ENCODE measurements at places on chromosomes 7 and 10. TPM values are rescaled to one million over a fixed set of nuclear protein-coding genes. Genes with fewer than 3 reads are reported as not detected.

SLC16A12 gene
- total RNA-seq = 1.9 TPM

- no peaks in the 10 kb centered on the region for H3K27me3 ChIP-seq
- no peaks in the 10 kb centered on the region for H3K36me3 ChIP-seq
- peaks cover 14% of the 10 kb centered on the region for H3K4me1 ChIP-seq
- no peak overlapping the region for H3K27ac ChIP-seq
- no peak for DNase-seq
Observed at GRCh38 chr10:22338931-22339330, 6.4 kb upstream of the SPAG6 start.

DNA sequence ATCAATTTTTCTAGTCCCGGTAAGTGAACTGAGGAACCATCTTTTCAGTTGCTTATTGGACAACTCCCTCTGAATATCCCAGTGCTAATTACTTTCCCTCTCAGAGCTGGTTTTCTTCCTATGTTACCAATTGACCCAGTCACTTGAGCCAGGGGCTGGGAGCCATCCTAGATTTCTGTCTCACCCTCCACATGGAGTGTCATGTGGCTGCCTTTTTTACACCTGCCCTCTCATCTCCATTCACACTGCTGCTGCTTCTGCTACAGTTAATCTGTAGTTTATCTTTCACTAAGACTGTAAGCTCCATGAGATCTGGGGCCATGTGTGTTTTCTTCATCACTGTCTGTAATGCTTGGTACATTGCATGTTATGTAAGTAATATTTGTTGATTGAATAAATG is 35.8 kb downstream of the VCL start:
- H3K4me3 ChIP-seq = no peak overlapping the region
- H3K36me3 ChIP-seq = no peaks in the 10 kb centered on the region
- no peak for DNase-seq
- H3K27ac ChIP-seq = no peak overlapping the region

DNA sequence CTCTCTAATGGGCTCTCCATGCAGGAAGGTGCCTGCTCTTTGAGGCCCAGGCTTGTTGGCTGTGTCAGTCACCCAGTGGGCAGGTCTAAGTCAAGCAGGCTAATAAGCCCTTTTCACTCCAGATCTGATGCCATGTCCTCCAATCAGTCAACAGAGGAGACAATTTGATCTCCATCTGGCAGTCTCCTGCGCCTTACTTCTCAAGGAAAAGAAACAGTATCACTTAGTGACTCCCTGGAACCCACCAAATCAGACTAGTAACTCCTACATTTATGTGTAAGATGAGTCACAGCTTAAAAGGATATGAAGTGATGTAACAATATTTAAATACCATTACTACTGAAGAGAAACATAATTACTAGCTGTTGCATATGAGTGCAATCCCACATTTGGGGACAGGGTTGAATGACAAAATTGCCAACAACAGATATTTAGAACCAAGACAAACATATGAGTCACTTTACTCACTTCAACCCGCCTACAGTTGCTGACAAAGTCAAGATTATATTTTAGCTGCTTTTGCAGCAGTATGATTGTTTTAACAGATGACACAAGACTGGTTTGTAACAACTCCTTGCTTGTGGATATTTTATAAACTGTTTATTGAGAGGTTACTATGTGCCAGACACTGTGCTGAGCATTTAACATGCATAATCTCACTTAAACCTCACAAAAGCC is 72.1 kb downstream of the USP6NL start:
- no peaks in the 10 kb centered on the region for H3K36me3 ChIP-seq
- H3K27ac ChIP-seq = no peak overlapping the region
- no peak for DNase-seq
- H3K4me3 ChIP-seq = no peak overlapping the region
- H3K4me1 ChIP-seq = no peaks in the 10 kb centered on the region
- H3K27me3 ChIP-seq = no peaks in the 10 kb centered on the region

GRCh38 chr10:71708301-71708703 is 11.3 kb downstream of the C10orf105 start:
- H3K36me3 ChIP-seq = no peaks in the 10 kb centered on the region
- no peak overlapping the region for H3K27ac ChIP-seq
- peak; percentile 58 for DNase-seq
- H3K27me3 ChIP-seq = no peaks in the 10 kb centered on the region

CELF2 gene
- total RNA-seq = 41.6 TPM

- no peaks in the 10 kb centered on the region for H3K36me3 ChIP-seq
- no peak overlapping the region for H3K4me3 ChIP-seq
Observed at GRCh38 chr7:130890176-130891020, 156.4 kb upstream of the KLF14 start.

CPA2 gene
- total RNA-seq = 2.4 TPM

PCDH15 gene
- total RNA-seq = 1.7 TPM

DNA sequence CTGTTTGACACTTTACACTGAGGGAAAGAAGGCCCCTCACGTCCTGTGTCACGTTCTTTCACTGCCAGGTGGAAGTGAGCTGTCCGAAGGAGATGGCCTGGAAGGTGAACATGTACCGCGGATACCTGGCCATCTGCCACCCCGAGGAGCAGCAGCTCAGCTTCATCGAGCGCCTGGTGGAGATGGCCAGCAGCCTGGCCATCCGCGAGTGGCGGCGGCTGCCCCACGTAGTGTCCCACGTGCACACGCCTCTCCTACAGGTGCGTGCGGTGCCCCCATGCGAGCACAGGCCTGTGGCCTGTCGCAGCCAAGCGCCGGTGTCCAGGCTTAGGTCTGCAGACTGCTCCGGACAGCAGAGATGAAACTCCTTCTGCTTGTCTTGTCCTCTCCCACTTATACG is 103.4 kb downstream of the TRRAP start:
- DNase-seq = peak; percentile 10
- no peaks in the 10 kb centered on the region for H3K36me3 ChIP-seq
- no peak overlapping the region for H3K27ac ChIP-seq

C7orf33 gene
- total RNA-seq = 0.24 TPM

DNA sequence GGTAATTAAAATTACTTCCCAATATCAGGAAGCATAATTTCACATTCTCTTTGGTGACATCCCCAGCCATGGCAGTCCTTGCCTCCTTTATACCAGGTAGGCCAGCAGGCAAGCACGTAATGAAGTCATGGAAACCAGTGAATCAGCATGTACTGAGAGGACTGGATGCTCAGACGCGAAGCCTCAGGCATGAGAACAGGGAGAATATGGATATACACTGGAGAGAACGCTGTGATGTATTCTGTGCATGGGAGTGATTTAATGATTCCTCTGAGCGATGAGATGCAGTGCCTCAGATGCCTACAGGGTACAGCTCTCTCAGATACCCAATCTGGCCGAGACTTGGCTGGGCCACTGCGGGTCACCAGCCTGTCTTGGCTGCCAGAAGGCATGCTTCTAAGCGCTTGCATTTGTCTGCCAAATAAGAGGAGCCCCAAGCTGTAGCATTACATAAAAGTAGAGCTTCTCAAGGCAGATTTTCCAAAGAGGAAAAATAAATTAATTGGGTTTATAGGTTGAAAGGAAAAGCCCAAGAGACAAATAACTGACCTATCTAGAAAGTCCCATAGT is 238.1 kb downstream of the RELN start:
- no peak overlapping the region for H3K4me3 ChIP-seq
- no peaks in the 10 kb centered on the region for H3K36me3 ChIP-seq
- no peaks in the 10 kb centered on the region for H3K4me1 ChIP-seq
- H3K27ac ChIP-seq = no peak overlapping the region
- H3K27me3 ChIP-seq = no peaks in the 10 kb centered on the region
- no peak for DNase-seq

PLPP4 gene
- total RNA-seq = 21.9 TPM

DNA sequence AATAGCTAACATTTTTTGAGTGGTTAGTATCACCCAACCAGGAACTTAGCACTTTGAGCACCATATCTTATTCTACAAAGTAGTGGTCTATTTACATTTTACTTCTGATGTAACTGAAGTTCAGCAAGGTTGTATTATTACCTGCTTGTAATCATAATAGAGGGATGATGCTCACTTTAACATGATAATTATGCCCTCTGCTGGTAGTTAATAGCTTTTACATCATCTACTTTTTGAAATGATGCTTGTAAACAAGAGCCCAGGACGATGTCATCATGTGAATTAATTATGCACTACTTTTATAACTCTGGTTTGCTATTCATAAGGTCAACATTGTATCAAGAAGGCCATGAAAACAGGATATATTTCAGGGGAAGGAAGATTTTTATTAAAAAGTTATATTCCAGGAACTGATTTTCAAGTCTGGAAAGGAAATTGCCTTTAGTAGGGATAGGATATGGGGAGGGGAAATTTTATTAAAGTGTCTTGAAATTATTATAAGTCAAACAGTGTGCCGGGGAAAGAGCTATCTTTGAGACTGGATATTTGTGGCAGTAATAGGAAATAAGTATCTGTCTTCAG is 80.3 kb upstream of the SCIN start:
- H3K36me3 ChIP-seq = no peaks in the 10 kb centered on the region
- no peaks in the 10 kb centered on the region for H3K27me3 ChIP-seq
- H3K4me3 ChIP-seq = no peak overlapping the region
- H3K4me1 ChIP-seq = no peaks in the 10 kb centered on the region

CAV1 gene
- total RNA-seq = 33.1 TPM

DNA sequence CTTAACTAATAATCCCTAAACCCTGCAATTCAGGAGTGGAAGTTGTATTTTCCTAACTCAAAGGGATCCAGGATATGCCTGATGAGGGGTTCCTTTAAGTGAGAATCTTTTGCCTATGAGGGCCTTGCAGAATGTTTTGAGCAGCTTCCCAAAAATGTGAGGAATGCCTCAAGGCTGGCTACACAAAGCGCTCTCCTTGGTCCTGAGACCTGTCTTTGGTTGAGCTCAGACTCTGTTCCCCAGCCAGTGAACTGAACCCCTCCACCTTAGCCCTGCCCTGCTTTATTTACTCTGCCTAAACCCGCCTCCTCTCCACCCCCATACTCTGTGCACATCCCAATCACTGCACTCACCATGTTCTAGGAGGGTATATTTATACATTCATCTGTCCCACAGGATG is 108.6 kb downstream of the NRCAM start:
- H3K36me3 ChIP-seq = no peaks in the 10 kb centered on the region
- H3K4me3 ChIP-seq = no peak overlapping the region
- DNase-seq = no peak
- no peaks in the 10 kb centered on the region for H3K4me1 ChIP-seq
- H3K27me3 ChIP-seq = no peaks in the 10 kb centered on the region
- no peak overlapping the region for H3K27ac ChIP-seq

DNA sequence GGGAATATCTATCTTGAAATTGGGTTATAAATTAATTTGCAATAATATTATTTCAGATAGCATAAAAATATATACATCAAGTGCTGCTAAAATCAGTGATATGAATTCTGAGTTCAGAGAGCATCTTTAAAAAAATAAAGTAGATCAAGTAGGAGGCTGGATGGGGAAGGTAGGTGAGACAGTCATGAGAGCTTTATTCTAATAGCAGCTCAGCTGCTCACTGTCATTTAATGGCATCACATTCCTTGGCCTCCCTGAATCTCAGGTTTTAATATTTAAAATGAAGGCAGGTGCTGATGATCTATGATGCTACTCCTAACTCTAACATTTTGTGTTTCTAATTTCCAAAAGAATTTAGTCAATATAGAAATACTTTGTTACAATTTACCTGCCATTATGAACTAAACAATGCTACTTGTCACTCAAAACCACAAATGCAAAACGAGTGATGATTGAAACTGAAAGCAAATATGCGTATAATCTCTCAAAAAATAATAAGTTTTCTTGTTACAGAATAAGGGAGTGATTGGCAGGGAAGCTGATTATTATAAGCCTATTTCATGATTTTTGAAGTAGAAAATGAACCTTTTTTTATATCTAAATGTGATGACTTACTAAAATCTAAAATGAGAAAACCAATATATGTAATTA is 147.6 kb upstream of the CSTF2T start:
- H3K36me3 ChIP-seq = no peaks in the 10 kb centered on the region
- DNase-seq = no peak
- H3K27ac ChIP-seq = no peak overlapping the region

DNA sequence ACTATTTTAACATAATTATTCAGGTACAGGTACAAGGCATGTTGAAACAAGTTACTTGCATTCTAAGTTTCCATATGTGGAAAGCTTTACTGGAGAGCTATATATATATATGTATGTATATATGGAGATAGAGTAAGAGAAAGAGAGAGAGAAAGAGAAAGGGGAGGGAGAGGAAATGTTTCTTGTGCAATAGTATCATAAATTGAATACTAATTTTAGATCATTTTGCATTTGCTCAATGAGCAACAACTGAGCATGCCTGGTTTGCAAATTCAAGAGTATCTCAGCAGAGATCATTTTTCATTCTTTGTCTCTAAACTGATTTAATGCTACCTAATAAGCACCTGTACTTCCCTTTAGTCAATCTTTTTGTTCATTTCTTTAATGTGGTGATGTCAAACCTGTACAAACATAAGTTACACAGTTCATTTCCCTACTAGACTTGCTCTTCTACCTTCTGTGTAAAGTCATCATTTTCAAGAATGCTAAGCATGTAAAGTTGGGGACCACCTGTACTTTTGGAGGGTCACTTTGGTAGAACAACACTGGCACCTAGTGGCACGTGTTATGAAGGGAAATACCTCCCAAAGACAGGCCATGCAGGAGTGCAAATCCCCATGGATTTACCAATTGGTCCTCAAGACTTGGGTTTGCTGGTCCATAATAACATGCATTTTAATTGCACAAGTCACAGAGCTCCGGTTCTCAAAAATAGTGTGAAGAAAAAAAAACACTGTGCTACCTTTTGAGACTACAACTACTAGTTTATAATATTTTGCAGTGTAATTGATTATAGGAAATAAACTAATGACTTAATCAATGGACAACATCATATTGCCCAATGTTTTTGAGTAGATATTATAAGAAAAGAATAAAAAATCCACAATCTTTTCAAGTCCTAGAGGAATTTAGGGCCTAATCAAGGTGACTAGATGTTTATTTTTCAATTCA is 431.2 kb upstream of the IGFBP3 start:
- H3K27me3 ChIP-seq = no peaks in the 10 kb centered on the region
- H3K4me1 ChIP-seq = no peaks in the 10 kb centered on the region
- H3K4me3 ChIP-seq = no peak overlapping the region

DNA sequence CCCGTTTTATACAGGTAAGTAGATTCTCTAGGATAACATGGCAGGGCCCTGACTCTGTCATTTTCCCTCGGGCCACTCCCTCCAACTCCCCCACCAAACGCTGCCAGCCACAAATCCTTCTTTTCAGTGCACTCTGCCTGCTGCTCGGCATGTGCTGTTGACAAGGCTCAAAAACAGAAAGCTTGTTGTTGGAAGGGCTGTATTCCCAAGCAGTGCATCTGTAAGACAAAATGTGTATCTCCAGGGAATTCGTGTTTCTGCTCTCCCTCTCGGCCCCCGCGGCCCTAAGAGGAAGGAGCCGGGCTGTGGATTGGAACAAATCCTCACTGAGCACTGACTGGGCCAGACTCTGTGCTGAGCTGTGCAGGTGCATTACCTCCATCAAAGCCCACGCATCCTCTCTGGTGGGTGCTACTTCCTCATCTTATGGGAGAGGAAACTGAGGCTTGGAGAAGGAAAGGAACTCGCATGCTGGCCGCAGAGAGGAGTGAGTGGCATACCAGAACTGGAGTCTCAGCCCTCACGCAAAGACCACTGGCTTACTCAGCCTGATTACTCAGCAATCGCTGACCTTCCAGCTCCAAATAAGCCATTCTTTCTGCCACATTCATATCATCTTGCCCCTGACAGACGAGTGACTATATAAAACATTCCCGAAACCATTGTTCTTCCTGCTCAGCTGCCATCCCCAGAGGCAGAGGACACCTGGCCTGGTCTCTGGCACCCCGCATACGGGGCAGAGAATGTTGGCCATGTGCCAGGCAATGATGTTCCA is 33.5 kb upstream of the ENO4 start:
- no peak for DNase-seq
- no peaks in the 10 kb centered on the region for H3K36me3 ChIP-seq
- H3K4me1 ChIP-seq = no peaks in the 10 kb centered on the region
- no peaks in the 10 kb centered on the region for H3K27me3 ChIP-seq

HMX3 gene
- total RNA-seq = 0.25 TPM

- DNase-seq = no peak
- H3K36me3 ChIP-seq = no peaks in the 10 kb centered on the region
Observed at GRCh38 chr10:18079665-18080295, 60.4 kb upstream of the CACNB2 start.
